ENCODE measurements at places on chromosomes 12 and 14.

DNA sequence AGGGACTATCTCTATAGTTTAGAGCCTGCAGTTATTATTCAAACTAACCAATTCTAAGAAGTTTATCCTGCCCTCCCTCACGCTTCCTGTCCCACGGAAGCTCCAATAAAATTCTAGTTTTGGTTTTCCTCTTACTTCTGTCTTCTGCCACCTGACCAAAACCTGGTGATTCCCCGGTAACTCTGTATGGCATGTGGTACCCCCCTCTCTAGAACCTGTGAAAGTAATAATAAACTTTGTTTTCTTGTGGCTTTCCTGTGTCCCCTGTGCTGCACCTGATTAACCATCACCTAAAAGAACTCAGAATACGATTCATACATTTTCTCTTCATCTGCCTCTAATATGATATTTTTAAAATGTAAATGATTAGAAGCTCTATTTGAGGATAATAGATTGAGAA, 379.8 kb downstream of the APAF1 start:
- no peak for DNase-seq

DNA sequence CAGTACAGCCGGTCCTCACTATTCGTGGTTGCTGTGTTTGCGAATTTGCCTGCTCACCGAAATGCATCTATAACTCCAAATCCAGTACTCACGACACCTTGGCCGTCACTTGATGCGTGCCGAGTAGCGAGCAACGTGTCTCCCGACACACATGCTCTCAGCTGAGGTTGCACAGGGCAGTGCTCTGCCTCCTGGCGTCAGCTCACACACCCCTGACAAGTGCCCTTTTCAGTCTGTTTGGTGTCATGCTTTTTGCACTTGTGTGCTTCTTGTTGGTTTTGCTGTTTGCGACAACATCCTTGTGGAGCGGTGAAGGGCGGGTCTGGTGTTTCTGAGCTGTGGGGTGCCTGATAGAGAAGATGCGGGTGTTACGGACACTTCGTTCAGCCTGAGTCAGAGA, 110.4 kb upstream of the RFLNA start:
- no peak for DNase-seq

GRCh38 chr12:51593021-51593420, 2.0 kb downstream of the SCN8A start:
- DNase-seq: no peak

DNA sequence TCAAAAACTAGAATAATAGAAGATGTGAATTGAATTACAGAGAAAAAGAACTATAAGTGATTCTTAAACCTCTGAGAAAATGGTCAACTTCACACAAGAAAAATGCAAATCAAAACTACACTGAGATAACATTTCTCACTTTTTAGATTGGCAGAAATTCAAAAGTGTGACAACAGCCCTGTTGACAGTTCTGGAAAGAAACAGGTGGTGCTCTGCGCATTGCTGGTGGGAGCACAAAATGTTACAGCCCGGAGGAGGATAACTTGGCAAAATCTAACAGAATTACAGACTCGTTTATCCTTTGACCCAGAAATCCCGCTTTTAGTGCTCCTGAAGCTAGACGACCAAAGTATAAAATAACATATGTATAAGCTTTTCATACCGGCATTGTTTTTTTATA, 222.5 kb upstream of the CNTN1 start:
- DNase-seq: no peak

DNA sequence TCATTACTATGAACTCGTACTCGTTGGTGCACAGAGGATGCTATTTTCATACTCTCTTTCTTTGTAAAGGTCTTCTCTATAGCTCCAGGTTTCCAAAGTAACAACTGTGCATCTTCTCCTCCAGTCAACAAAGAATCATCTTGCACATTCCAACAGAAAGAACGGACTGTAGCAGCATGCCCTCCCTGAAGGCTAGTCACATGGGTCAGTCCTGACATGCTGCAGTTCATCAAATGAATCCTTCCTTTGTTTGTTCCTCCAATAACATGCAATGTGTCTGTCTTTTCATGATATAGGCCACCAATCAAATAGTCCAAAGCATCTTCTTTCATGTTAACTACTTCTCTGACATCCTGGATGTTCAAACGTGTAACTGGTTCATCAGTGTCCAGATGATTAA, 42.9 kb downstream of the WDR89 start:
- no peak for DNase-seq

DNA sequence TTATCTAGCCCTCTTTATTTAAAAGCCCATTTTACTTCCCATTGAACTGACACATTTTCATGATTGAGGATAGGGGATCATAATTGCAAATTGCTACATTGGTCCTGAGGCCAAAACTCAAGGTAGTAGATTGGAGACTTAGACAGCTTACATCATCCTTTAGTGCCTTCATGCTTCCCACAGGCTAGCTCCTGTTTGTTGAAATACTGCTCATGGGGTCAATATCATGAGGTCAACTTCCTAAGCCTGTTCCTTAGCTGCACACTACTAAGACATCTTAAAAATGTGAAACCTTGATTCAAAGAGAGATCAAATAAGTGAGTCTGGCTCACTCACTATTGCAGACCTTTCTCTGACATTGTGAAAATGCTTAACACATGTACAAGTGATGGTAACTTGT, 113.0 kb downstream of the TBC1D30 start:
- DNase-seq: no peak

- no peak for DNase-seq
Measured at GRCh38 chr12:65672441-65672840, 151.8 kb upstream of the HMGA2 start.

DNA sequence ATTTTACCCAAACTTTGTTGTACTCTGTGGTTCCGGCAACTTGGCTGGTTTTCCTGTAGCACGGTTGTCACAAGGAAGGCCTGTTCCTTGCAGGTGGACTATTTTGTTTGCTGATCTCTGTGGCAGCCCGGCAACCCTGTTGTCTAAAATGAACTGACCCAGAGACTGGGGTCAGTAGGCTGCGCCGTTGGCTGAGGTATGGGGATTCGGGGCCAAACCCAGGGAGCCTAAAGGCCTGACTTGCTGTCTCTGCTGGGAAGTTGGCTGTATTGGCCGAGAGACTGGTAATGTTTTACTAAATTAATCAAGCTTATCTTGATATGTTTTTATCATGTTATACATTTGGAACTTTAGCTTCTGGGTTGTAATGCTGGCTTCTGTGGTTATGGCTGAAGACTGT, 13.8 kb downstream of the SMIM41 start:
- no peak for DNase-seq

GRCh38 chr12:47811072-47811396, 8.7 kb downstream of the HDAC7 start:
- DNase-seq: no peak

DNA sequence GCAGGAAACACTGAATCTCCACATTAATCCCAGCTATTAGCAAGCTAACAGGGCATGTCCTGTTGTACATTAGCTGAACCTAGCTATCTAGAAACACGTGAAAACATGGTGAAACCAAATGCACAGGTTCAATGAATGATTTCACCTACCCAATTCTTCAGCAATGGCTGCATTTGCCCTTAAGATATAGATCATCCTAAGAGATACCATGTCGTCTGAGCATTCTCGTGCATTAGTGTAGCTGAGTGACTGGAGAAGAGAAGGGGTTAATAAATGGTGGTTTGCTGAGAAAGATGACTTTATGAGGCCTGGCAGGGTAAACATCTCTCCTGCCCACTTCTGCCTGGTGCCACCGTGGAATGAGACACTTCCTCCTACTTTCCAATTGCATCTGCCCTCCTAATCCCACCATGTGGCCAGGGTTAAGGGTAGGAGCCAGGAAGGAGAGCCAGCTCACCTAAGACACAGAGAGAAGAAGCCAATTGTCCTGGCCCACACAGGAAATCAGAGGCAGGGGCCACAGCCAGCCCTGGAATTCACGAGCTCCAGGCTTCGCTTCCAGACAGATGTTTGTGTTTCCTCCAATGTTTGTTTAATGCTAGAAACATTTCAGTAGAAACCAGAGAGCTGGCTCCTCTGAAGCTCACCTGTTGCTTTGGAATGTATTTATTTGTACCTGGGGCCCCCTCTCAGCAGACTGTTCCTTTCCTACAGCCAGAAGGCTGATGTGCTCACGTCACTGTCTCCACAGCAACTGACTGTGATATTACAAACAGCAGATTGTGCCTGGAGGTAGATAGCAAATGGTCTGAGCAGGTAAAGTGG, 126.0 kb upstream of the PARP11 start:
- no peak for DNase-seq

DNA sequence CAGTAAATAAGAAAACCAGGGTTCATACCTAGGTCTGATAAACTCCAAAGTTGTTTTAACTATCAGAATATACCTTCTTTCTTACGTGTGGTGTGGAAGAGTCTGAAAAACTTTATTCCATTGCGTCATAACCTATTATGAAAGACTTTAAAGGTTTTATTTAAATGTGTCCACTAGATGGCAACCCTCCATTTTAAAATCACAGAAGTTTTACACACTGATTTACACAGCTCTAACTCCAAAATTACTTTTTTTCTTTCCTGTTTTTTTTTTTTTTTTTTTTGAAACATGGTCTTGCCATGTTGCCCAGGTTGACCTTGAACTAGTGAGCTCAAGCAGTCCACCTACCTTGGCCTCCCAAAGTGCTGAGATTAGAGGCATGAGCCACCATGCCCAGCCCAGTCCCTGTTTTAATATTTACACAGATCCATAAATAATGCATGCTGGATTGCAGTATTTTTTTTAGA, 17.3 kb upstream of the TMPRSS12 start:
- no peak for DNase-seq

- DNase-seq: no peak
Measured at GRCh38 chr14:99891900-99892299, 98.7 kb downstream of the EML1 start.

DNA sequence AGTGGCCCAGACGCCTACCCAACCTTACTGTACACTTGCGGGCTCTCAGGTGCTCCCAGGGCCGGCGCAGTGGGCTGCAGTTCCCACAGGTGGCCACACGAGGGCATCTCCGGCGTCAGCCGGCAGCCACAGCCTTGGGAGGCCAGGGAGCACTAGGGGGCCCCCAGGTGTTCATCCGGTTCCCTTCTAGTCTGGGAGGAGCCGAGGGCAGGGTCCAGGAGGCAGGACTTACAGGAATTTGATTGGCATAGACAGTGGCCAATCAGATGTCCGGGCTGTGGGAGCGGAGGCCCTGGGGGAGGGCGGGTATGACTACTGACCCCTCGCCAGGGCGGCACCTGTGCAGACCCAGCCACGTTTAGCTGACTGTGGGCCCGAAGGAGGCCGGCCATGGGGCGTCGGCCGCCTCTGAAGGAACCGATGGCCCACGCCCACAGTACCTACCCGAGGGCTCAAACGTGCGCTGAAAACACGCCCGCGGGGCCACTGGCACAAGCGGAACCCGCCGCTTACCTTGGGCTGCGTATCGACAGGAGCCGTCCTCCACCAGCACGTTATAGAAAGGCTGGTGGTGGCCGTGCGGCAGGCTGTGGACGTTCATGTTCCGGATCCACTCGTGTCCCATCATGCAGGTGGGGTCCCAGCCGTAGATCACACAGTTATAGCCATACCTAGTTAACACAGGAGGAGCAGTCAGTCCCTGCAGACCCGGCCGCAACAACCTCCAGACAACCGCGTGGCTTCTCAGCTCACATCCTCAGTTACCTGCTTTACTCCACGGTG, 34.8 kb downstream of the FBXO21 start:
- DNase-seq: no peak

GRCh38 chr12:66767536-66767935, 88.7 kb upstream of the GRIP1 start:
- no peak for DNase-seq
